Inflammatory macrophage (primary cell): ENCODE measurements at places on chromosomes 7 and 10.

DNA sequence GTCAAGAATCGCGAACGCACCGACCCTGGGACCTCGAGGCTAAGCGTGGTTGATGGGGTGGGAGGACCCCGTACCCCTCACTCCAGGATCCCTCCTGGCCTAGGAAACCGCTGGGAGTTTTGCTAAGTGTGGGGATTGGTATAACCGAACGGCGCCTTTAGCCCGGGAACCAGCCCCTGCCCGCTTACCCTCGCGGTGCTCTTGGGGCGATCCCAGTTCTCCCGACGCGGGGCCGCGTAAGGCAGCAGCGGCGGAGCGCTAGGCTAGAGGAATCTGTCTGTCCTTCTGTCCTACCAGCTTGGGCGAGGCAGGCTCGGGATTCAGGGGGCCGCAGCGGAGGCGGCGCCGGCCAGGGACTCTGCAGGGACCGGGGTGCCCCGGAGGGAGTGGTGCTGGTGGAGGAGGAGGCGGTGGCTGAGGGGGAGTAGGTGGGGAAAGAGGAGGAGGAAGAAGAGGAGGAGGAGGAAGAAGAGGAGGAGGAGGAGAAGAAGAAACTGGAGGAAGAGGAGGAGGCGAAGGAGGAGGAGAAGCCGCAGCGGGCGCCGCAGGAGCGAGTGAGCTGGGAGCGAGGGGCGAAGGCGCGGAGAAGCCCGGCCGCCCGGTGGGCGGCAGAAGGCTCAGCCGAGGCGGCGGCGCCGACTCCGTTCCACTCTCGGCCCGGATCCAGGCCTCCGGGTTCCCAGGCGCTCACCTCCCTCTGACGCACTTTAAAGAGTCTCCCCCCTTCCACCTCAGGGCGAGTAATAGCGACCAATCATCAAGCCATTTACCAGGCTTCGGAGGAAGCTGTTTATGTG, 439 bp upstream of the EMX2 start:
- no peak for DNase-seq

- DNase-seq, result peak; percentile 89
These were observed 100.3 kb upstream of the SVIL start for GRCh38 chr10:29734962-29735627.

GRCh38 chr7:2613098-2613930, 18.5 kb upstream of the TTYH3 start:
- no peak for DNase-seq

DNA sequence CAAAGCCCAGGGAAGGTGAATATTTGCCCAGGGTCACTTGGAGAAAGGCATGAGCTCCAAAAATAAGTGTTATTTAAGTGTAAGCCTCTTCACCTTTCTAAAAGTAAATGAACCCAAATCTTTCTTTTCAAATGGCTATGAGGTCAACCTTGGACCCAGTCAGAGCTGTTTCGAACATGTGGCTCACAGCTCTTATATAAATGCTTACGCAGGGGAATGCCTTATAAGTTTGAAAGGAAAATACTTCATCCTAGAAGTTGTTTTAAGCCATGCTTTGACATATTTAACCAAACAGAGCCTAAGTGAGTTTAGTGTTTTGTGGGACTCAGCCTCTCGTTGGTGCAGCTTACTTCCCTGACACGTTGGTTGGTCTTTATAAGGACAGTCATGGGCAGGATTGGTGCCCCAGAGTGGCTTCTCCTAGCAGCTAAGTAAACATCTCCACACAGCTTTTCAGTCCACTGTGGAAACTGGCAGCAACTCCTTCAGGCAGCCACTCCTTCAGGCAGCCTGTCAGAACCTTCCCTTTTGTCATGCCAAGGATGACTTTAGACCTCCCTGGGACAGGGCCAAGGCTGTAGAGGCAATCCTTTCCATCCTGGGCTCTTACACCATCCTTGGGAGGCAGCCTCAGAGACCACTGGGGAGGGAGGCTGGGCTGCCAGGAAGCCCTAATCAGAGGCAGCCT, 43.6 kb downstream of the MINDY4 start:
- no peak for DNase-seq

DNA sequence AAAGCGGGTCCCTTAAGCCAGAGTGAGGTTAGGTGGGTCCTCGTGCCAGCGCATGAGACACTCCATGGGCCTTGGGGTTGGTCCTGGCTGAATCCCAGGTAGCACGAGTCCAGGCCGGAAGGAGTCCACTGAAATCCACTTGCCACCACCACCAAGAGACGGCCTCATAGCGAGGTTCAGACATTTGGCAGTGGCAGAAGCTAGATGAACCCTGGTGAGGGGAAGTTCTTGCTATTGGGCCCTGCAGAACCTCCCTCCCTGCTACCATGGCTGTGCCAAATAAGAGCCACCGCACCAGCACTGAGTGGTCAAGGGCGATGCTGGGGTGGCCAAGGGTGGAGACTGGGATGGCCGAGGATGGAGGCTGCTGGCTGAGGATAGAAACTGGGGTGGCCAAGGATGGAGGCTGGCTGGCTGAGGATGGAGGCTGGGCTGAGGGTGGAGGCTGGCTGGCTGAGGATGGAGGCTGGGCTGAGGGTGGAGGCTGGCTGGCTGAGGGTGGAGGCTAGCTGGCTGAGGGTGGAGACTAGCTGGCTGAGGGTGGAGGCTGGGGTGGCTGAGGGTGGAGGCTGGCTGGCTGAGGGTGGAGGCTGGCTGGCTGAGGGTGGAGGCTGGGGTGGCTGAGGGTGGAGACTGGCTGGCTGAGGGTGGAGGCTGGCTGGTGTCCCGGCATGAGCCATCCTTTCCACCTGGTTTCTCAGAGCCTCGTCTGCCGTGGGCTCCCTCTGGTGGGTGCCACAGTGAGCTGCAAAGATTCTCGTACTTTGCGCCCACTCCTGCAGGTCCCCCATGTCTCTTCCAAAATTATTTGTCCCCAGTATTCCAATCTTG, 88.2 kb downstream of the ELFN1 start:
- peak; percentile 14 for DNase-seq
